ENCODE measurements at places on chromosomes 2 and 18.

DNA sequence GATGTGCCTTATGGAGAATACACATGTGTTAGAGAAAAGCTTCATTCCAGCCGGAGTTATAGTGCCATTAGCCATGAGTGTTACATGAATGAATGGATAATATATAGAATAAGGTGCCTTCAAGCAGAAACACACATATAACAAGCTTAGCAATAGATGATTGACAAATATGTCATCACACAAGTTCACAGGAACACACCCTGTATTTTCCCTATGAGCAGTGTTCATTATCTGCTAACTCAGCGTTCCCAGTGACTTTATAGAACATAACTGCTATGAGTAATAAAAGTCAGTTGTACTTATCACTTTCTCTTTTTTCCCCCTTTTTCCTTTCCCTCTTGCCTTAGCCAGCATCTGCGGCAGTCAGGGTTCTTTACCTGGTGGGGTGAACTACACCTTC is 65.1 kb downstream of the TIMM21 start:
- no peak for DNase-seq

DNA sequence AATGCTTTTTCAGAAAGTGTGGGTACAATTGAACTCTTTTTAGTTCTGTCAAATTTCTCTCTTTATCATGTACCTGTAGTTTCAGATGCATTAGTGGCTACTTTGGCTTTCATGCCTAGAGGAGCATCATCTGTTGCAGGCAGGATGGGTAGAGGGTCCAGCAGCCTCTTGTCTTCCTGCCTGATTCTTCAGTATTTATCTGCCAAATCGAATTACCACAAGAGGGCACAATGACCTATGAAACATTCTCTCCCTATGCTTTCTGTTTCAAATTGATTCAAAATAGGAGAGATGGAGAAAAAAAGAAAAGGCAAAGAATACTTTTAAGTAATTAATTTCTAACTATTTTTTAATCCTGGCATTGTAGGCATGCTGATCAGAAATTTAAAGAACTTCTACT is 477.2 kb downstream of the TRIB2 start:
- DNase-seq: no peak

- no peak for DNase-seq
Measured at GRCh38 chr2:176427549-176427948, 158.3 kb downstream of the MTX2 start.

DNA sequence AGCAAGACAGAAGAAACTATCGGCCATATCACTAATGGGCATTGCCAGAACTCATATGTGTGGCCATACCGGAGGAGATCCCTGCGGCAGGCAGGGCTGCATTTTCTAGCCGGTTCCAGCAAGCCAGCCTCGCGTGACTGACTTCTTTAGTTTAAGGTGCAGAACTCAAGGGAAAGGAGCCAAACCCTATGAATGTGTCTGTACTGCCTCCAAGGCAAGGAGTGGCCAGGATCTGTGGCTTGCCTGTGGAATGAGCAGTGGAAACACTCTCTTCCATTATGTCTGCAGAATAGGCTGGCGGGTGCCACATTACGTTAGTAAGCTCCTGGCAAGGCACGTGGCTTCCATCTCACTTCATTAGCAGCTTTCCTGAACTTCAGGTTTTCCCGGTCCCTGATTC is 137.6 kb downstream of the ATL2 start:
- DNase-seq: no peak

DNA sequence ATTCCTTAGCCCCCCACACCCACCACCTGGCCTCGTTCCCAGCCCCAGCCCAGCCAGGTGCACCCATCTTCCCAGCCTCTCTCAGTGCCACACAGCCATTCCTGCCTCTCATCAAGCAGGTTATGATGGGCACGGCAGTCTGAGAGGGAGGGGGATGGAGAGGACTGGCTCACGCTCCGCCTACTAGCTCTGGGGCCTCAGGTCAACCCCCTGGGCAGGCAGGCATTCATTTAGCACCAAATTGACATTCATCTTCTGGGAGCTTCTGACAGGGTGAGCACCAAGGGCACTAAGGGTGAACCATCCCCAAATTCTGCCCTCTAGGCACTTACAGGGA is 66.2 kb upstream of the FOSL2 start:
- no peak for DNase-seq

DNA sequence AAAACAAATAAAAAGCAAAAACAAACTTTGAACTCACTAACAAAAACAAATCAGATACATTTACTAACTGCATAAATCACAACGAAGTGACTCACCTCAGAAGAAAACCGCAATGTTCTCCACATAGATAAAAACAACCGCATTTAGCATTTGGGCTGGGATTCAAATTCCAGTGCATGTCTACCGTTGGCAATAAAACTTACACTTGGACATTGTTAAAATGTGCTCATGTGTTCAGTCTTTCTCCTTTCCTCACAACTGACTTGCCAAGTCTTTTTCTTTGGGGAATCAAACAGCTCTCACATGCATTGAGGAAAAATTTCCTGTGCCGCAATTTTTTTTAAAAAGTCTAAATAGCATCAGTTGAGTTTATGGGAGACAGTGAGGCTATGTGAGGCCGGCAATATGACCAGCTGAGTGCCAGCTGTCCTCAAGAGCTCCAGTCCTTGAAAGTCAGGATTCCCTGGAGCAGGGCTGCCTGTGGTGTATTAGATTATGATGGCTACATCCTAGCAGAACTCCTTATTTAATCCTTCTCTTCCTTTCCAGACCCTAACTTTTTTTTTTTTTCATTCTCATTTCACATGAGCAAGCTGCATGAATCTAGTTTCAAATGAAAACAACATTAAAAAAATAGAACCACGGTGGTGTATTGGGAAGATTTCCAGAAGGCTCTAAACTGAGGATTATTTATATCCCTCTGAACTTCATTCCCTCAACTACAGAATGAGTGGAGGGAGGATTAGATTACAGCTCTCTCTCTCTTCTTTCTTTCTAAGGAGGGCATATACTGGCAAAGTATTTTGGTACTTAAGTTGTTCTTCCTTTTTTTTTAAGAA is 70.2 kb upstream of the MEIS1 start:
- DNase-seq: no peak

DNA sequence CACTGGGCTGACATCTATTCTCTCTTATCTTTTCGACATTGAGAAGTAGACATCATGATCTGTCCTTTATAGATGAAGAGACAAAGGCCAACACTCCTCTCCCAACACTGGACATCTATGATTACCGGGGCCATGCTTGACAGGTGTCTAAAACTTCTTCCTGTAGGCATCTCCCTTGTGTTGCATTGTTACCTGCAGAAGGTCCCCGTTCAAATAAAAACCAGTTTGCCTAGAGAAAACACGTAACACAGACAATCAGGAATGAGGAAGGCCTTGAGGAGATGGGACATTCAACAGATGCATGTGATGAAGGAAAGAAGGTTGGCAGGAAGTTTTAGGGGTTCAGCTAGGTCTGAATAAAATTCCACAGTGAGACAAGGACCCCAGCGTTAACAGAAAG is 70.8 kb upstream of the ST8SIA3 start:
- DNase-seq: no peak

GRCh38 chr2:200091126-200091525 is 135.7 kb downstream of the MAIP1 start:
- no peak for DNase-seq

Data from T-helper 9 cell (primary cell).